GM03348 (cell line): ENCODE measurements at places on chromosomes 12 and 14.

DNA sequence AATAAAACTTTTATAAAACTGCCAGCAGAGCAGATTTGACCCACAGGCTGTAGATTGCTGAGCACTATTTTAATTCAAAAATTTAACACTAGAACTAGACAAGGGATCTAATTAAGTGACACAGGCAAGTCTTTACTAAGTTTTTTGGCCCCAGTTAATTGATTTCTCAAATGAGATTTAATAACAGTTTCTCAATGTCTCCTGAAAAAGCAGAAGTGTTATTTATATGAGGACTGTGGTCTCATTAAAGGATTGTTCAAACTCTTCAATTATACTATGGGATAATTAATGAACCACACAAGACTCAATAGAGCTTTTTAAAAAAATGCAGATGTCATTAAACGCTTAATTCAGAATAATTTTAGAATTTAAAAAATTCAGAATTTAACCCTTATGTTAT, 1.9 kb downstream of the HEATR5A start:
- DNase-seq, result no peak

- DNase-seq, result no peak
These were observed 72.1 kb upstream of the MANSC4 start for GRCh38 chr12:27852117-27852516.

GRCh38 chr12:28709986-28710685, 438.9 kb upstream of the FAR2 start:
- DNase-seq, result no peak

DNA sequence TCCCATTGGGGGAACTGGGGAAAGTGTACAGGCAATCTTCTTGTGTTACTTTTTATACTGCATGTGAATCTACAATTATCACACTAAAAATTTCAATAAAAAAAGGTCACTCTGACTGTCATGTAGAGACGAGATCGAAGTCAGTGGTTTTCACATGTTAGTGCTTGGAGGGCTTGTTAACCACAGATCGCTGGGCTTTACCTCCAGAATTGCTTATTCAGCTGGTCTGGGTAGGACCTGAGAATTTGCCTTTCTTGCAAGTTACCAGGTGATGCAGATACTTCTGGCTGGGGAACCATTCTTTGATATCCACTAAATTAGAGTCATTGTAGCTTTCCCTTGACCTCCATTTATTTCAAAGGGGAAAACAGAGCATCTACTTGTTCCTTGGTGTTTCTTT, 62.8 kb upstream of the SLC38A4 start:
- no peak for DNase-seq

- DNase-seq, result peak; percentile 58
These were observed 7.4 kb downstream of the SMAGP start for GRCh38 chr12:51262758-51263177.

DNA sequence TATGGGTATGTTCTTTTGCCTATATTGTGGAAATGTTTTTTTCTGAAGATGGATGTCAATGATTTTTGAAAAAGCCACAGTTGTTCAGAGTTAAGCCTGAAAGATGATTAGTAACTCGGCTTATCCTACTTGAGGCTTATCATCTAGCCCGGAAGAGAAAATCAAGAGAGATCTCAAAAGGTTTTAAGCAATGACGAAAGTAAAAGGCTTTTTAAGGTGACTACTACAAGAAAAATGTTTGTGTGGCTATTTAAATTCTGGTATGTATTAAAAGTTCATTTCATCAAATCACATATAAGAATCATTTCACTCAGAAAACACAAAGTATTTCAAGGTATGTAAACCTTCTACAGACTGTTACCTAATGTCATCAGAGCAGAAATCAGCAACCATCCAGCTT, 40.2 kb downstream of the HEATR5A start:
- DNase-seq, result no peak

- DNase-seq, result no peak
These were observed 19.4 kb downstream of the TMEM116 start for GRCh38 chr12:111993292-111994150.

GRCh38 chr12:131783915-131784541, 44.2 kb upstream of the MMP17 start:
- DNase-seq, result peak; percentile 82

DNA sequence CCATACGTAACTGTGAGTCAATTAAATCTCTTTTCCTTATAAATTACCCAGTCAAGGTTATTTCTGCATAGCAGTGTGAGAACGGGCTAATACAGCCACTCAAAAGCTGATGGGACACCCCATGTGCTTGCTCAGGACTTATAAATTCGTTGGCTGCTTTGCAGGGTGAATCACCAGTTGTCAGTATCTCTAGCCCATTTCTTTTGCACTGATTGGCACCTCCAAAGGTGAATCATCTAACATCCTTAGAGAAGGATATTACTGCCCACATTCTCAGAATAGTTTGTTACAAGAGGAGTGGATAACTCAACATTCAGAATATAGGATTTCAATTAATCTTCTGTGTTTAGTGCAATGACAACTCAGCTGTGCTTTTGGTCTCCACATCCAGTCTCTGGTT, 601.5 kb downstream of the KCNH5 start:
- DNase-seq, result no peak

GRCh38 chr12:88973998-88974397, 378.3 kb downstream of the DUSP6 start:
- DNase-seq, result no peak

- DNase-seq, result no peak
These were observed 150.9 kb downstream of the TTC6 start for GRCh38 chr14:37746140-37746832.

DNA sequence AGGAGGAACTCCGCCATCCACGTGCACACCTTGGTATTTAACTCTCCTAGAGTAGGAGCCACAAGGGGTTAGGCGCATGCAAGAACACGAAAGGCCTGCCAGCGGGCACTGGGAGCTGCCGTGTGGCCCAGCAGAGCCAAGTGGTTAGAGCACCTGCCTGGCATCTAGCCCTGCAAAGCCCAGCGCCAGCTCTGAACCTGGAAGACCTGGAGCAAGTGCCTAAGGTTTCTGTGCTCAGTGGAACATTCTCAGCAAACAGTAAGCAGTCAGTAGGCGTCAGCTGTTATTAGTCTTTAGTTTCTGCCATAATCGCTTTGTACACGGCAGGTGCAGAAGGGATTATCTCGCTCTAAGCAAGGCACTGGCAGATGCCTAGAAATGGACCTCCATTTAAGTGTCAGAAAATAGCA, 55.4 kb downstream of the SETD3 start:
- DNase-seq, result no peak

- peak; percentile 47 for DNase-seq
These were observed 134.9 kb upstream of the MAX start for GRCh38 chr14:65237023-65237814.

DNA sequence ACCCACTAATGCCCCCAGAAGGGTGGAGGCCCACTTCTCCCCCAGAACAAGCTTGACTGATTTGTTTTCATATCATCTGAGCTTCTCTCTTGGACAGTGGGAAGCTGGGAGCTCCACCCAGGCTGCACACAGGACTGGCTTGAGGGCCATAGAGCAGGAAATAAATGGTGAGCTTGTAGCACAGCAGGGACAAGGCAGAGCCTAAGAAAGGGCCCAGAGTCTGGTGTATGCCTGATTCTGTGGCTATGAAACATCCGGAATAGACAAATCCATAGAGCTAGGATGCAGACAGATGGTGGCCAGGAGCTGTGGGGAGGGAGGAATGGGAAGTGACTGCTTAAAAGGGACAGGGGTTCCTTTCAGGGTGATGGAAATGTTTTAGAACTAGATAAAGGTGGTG, 79.0 kb downstream of the ARL6IP4 start:
- DNase-seq, result peak; percentile 33

DNA sequence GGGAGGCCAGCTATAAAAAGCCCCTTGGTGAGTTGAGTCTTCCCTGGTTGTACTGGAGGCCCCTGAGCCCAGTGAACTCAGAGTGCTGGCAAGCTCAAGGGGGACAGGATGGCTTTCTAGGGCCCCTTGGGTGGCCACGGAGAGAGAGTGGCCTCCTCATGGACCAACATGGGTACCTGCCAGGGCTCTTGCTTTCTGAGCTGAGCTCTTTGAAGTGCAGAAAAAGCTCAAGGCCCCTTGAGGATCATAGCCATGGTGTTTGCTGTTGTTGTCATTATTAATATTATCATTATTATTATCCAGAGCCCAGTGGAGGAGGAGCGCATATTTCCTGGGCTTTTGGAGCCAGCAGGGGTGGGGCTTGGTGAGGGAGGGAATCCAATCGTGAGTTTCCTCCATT, 6.7 kb downstream of the RNFT2 start:
- no peak for DNase-seq
